ENCODE measurements at places on chromosomes 7 and 10. TPM values are rescaled to one million over a fixed set of nuclear protein-coding genes. Genes with fewer than 3 reads are reported as not detected.

DNA sequence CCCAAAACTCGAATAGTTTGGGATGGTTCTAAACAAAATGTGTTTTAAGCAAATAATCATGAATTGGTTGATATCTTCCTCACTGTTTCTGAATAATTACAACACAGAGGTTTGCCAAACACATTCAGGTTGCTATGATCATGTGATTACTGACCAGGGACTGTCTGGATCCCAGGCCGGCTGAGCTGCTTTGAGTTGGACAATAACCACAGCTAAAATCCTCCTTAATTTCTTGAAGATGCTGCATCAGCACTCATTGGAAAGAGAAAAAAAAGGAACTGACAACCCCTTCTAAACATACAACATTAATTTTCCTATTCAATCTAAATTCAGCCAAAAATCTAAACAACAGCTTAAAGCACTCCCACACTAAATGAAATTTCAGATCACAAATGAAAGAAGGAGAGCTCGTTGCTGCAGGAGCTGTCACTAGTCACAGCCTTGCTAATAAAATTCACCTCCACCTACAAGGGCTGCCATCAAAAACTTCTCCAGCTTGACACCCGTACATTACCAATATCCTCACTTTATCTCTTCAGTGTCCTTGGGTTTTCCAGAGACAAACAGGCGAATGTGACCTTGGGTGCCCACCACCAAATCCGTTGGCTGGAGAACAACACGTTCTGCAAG lies 560.2 kb downstream of the KCNMA1 start:
- no peaks in the 10 kb centered on the region for H3K27me3 ChIP-seq
- no peak overlapping the region for H3K4me3 ChIP-seq
- no peaks in the 10 kb centered on the region for H3K36me3 ChIP-seq
- H3K27ac ChIP-seq = no peak overlapping the region
- DNase-seq = no peak
- H3K4me1 ChIP-seq = no peaks in the 10 kb centered on the region

- H3K4me1 ChIP-seq = no peaks in the 10 kb centered on the region
- H3K4me3 ChIP-seq = no peak overlapping the region
- H3K27me3 ChIP-seq = peaks cover 4% of the 10 kb centered on the region
These were observed 206.7 kb downstream of the KIAA1217 start for GRCh38 chr10:24415455-24416125.

GRCh38 chr7:23662124-23662983 lies 17.6 kb upstream of the FAM221A start:
- no peaks in the 10 kb centered on the region for H3K4me1 ChIP-seq
- H3K27ac ChIP-seq = no peak overlapping the region
- peaks cover 2% of the 10 kb centered on the region for H3K27me3 ChIP-seq
- no peak overlapping the region for H3K4me3 ChIP-seq
- peaks cover 2% of the 10 kb centered on the region for H3K36me3 ChIP-seq
- DNase-seq = no peak

DNA sequence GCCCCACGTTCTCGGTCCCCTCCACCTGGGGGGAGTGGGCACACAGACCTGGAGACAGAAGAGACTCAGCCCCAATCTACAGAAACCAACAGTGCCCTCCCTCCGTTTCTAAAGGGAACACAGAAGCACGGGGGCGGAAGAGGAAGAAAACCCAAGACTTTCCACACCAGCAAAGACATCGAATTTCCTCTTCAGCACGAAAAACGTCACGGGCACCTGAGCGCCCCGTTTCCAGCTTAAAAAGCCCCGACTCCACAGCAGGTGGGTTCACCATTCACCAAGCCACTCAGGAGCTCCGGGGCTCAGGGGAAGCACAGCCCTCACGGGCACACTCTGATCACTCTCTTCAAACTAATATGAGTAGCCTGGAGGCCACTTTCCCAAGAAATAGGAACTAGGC lies 19.6 kb downstream of the NUDT1 start:
- no peaks in the 10 kb centered on the region for H3K27me3 ChIP-seq
- H3K4me3 ChIP-seq = peak overlapping the region; percentile 80
- DNase-seq = peak; percentile 67
- H3K36me3 ChIP-seq = no peaks in the 10 kb centered on the region

- no peaks in the 10 kb centered on the region for H3K36me3 ChIP-seq
- H3K27me3 ChIP-seq = no peaks in the 10 kb centered on the region
- peaks cover 8% of the 10 kb centered on the region for H3K4me1 ChIP-seq
- H3K4me3 ChIP-seq = no peak overlapping the region
- no peak for DNase-seq
These were observed 15.9 kb downstream of the YME1L1 start for GRCh38 chr10:27138277-27138676.

GRCh38 chr10:87664276-87664701 lies 4.6 kb downstream of the PAPSS2 start:
- DNase-seq = no peak
- H3K4me1 ChIP-seq = peaks cover 10% of the 10 kb centered on the region
- peaks cover 54% of the 10 kb centered on the region for H3K27me3 ChIP-seq
- H3K36me3 ChIP-seq = no peaks in the 10 kb centered on the region
- H3K4me3 ChIP-seq = no peak overlapping the region

GRCh38 chr10:63515002-63515763 lies 6.0 kb upstream of the REEP3 start:
- H3K4me3 ChIP-seq = peak overlapping the region; percentile 4
- peak overlapping the region; percentile 69 for H3K27ac ChIP-seq

DNA sequence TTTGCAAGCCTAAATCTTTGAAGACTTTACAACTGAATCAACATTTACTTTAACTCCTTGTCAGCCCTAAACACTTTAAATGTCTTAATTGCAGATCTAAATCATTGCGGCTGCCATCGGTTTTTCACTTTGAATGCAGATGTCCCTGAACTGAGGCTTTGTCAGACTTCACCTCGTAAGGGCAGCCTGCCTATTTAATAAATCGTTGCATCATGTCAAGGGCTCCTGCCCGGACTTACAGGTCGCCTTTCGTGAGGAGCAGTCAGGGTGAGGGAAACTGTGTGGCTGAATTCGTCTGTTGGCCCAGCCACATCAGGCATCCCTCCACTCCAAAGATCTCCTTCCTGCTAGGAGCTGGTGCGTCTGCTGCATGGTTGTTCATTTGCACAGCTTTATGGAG lies 368.2 kb upstream of the NPVF start:
- no peaks in the 10 kb centered on the region for H3K4me1 ChIP-seq
- H3K4me3 ChIP-seq = no peak overlapping the region
- H3K36me3 ChIP-seq = no peaks in the 10 kb centered on the region
- DNase-seq = no peak
- no peak overlapping the region for H3K27ac ChIP-seq

GRCh38 chr7:106367018-106367420 lies 82.2 kb upstream of the NAMPT start:
- no peaks in the 10 kb centered on the region for H3K4me1 ChIP-seq
- H3K27ac ChIP-seq = no peak overlapping the region
- no peaks in the 10 kb centered on the region for H3K27me3 ChIP-seq
- H3K36me3 ChIP-seq = no peaks in the 10 kb centered on the region
- DNase-seq = peak; percentile 7

- H3K27me3 ChIP-seq = no peaks in the 10 kb centered on the region
- peak overlapping the region; percentile 77 for H3K27ac ChIP-seq
- peaks cover 26% of the 10 kb centered on the region for H3K4me1 ChIP-seq
- no peaks in the 10 kb centered on the region for H3K36me3 ChIP-seq
These were observed 57.0 kb downstream of the YKT6 start for GRCh38 chr7:44257618-44258422.

GRCh38 chr7:20507157-20507556 lies 108.3 kb upstream of the ABCB5 start:
- no peaks in the 10 kb centered on the region for H3K36me3 ChIP-seq
- H3K27ac ChIP-seq = no peak overlapping the region
- peaks cover 4% of the 10 kb centered on the region for H3K27me3 ChIP-seq
- H3K4me3 ChIP-seq = no peak overlapping the region

DNA sequence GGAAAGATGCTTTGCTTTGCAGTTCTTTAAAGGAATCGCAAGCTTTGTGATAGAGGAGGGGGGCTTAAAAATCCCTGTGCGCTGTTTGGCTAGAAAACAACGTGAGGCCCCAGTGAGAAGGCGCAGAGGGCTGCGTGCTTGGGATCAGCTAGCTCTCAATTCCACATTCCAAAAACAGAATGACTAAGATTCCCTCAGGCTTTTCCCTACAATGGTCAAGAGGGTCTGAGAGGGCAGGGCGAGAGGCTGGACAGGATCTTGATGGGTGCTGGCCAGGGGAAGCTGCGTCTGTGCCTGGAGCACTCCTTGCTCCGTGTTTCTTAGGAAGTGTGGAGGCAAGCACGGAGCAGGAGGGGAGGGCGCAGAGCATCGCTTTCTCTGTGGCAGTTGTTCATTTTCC lies 72.1 kb upstream of the INHBA start:
- H3K27me3 ChIP-seq = peaks cover under 1% of the 10 kb centered on the region
- no peaks in the 10 kb centered on the region for H3K4me1 ChIP-seq
- no peak overlapping the region for H3K27ac ChIP-seq

- peaks cover 21% of the 10 kb centered on the region for H3K36me3 ChIP-seq
- peaks cover 15% of the 10 kb centered on the region for H3K4me1 ChIP-seq
- H3K27me3 ChIP-seq = no peaks in the 10 kb centered on the region
- peak; percentile 17 for DNase-seq
- peak overlapping the region; percentile 99 for H3K27ac ChIP-seq
These were observed 1.2 kb downstream of the TPK1 start for GRCh38 chr7:144834641-144835144.

DNA sequence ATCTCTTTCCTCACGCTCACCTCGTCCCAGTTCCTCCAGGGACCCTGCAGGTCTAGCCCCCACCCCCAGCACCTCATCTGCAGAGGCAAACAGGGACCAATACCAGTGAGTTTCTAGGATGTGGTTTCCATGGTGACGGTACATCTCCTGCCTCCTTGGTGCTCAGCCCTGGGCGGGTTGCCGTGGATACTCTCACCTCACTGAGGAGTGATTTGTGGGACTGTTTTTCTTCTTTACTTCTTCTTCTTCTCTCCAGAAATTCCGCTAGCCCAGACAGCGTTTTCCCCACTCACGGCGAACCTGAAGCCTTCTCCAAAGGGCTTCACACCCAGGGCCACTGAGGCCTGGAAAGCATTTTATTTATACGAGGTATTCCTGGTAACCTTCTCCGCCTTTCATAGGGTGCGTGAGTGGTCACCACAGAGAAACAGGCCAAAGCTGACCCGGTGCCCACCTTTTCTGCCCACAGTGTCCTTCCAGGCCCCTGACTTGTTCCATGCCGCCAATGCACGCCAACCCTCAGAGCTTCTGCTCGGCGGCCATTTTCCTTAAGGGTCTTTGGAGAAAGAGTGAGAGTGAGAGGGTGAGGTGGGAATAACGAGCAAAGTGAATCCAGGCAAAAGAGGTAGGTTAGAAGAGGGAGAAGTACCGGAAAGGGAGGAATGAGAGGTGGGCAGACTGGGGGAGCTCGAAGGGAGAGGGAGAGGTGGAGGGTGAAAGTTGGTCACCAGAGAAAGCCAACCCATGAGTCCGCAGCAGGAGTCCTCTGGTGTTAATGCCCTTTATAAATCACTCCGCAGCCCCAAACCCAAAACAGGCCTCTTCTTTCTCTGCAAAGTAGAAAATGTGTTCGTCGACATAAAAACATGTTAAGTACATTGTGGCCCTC lies 15.5 kb downstream of the FAM241B start:
- no peak overlapping the region for H3K4me3 ChIP-seq
- H3K27ac ChIP-seq = no peak overlapping the region
- H3K36me3 ChIP-seq = no peaks in the 10 kb centered on the region
- DNase-seq = peak; percentile 24
- no peaks in the 10 kb centered on the region for H3K4me1 ChIP-seq

GRCh38 chr10:122078965-122079795 lies 90.2 kb downstream of the TACC2 start:
- H3K4me3 ChIP-seq = no peak overlapping the region
- DNase-seq = no peak
- no peak overlapping the region for H3K27ac ChIP-seq
- peaks cover 5% of the 10 kb centered on the region for H3K27me3 ChIP-seq
- H3K36me3 ChIP-seq = no peaks in the 10 kb centered on the region
- no peaks in the 10 kb centered on the region for H3K4me1 ChIP-seq

DNA sequence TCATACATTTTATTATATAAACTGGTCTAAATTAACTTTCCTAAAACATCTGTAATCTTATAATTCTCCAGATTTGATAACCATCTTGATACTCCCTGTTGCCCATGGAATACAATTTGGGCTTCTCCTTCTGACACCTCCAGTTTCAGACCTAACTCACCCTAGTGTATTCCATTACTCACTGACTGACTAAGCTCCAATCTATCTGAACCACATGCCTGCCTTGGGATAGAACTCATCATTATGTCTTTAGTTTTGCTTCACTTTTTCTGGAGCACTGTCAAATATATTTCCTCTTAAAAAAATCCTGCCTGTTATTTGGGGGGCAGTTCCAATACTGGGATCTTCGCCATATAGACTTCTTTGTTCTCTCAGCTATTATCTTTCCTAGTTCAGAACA lies 4.9 kb upstream of the FOXP2 start:
- no peak overlapping the region for H3K4me3 ChIP-seq
- H3K27me3 ChIP-seq = no peaks in the 10 kb centered on the region
- DNase-seq = no peak
- H3K4me1 ChIP-seq = no peaks in the 10 kb centered on the region
- H3K27ac ChIP-seq = no peak overlapping the region

DNA sequence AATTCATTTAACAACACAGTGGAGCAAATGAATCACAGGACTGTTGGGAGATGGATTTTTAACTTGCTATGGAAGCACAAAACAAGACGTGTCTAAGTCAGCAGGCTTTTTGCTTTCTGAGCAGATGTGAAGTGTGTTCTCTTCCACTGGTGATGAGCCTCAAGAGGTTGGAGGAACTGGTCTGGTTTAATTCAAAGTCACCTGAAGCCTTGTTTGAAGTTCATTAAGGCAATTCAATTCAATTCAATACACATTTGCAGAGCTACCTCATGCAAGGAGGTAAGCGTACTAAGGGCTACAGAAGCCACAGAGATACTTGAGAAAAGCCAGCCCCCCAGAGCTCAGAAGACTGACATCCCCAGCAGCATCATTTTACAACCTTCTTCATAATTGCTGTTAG lies 68.4 kb upstream of the PALS2 start:
- H3K36me3 ChIP-seq = no peaks in the 10 kb centered on the region
- no peaks in the 10 kb centered on the region for H3K27me3 ChIP-seq
- no peak overlapping the region for H3K4me3 ChIP-seq

DNA sequence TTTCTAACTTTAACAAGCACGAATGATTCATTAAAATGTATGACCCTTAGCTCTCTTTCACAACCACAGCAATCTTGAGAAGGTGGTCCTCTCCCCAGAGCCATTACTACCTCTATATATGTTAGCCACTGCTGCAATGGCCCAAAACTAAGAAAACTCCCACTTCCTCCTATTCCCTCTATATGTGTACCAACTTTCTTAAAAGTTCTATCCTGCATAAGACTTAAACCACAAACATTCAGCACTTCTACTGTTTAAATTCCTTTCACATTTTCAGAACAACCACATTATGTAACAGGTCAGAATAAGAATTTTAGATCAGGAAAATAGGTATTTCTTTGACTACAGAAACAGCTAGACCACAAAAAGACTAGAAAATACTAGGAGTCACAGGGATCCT lies 36.2 kb downstream of the WASL start:
- DNase-seq = no peak
- H3K27ac ChIP-seq = no peak overlapping the region
- peaks cover 62% of the 10 kb centered on the region for H3K4me1 ChIP-seq
- H3K4me3 ChIP-seq = peak overlapping the region; percentile 2
- H3K27me3 ChIP-seq = no peaks in the 10 kb centered on the region

- DNase-seq = no peak
- peaks cover 7% of the 10 kb centered on the region for H3K4me1 ChIP-seq
- no peak overlapping the region for H3K27ac ChIP-seq
These were observed 96.9 kb upstream of the RHEB start for GRCh38 chr7:151616443-151617213.

- no peak for DNase-seq
- H3K4me3 ChIP-seq = no peak overlapping the region
- no peaks in the 10 kb centered on the region for H3K36me3 ChIP-seq
- H3K4me1 ChIP-seq = no peaks in the 10 kb centered on the region
- H3K27me3 ChIP-seq = no peaks in the 10 kb centered on the region
- no peak overlapping the region for H3K27ac ChIP-seq
These were observed 313.9 kb downstream of the AUTS2 start for GRCh38 chr7:69912141-69912540.

TRA2A gene
- total RNA-seq = 157 TPM

MTPN gene
- total RNA-seq = 74.1 TPM

POP7 gene
- 17.5 TPM for total RNA-seq

SLC39A12 gene
- not detected for total RNA-seq

Measured in naive thymus-derived CD8-positive, alpha-beta T cell (primary cell).